NCI-H1092 (cell line): ENCODE measurements at places on chromosomes 5 and 9.

- no peak for DNase-seq
Measured at GRCh38 chr5:73042993-73043392, 77.4 kb upstream of the TMEM171 start.

GRCh38 chr5:15283076-15283475 is 216.9 kb upstream of the FBXL7 start:
- DNase-seq = no peak

GRCh38 chr9:133713150-133713959 is 24.8 kb downstream of the SARDH start:
- no peak for DNase-seq

GRCh38 chr5:155689406-155689805 is 637.6 kb upstream of the SGCD start:
- no peak for DNase-seq

DNA sequence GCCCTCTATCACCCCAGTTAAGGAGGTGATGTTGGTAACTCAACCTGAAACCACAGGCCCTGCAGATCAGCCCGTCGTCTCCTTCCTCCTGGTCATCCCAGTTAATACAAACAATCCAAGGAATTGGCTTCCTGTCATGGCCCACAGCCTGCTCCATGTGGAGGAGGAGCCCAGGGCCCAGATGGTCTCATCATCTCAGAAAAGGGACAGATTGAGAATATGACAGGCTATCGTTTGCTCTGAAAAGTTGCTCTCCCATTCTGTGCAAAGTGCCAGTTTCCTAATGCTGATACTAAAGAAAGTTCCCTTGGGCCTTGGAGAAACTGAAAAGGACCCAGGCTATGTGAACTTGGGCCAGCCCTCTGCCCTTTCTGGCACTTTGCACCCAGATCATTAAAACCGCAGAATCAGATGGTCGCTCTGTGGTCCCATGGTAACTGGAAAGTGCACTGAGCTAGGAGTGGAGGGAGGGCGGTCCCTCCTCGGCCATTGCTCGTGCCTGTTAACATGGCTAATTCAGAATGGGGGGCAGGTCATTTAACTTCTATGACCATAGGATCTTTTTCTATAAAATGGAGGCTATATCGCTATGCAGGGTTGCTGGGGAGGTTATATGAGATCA is 675 bp upstream of the SPAAR start:
- DNase-seq = no peak

- no peak for DNase-seq
Measured at GRCh38 chr9:223152-223551, 8.5 kb downstream of the DOCK8 start.

GRCh38 chr5:142643634-142644033 is 42.3 kb downstream of the FGF1 start:
- no peak for DNase-seq
